Naive thymus-derived CD4-positive, alpha-beta T cell (primary cell): ENCODE measurements at places on chromosomes 7 and 10. TPM values are rescaled to one million over a fixed set of nuclear protein-coding genes. Genes with fewer than 3 reads are reported as not detected.

The ZPBP gene
- not detected for total RNA-seq

DNA sequence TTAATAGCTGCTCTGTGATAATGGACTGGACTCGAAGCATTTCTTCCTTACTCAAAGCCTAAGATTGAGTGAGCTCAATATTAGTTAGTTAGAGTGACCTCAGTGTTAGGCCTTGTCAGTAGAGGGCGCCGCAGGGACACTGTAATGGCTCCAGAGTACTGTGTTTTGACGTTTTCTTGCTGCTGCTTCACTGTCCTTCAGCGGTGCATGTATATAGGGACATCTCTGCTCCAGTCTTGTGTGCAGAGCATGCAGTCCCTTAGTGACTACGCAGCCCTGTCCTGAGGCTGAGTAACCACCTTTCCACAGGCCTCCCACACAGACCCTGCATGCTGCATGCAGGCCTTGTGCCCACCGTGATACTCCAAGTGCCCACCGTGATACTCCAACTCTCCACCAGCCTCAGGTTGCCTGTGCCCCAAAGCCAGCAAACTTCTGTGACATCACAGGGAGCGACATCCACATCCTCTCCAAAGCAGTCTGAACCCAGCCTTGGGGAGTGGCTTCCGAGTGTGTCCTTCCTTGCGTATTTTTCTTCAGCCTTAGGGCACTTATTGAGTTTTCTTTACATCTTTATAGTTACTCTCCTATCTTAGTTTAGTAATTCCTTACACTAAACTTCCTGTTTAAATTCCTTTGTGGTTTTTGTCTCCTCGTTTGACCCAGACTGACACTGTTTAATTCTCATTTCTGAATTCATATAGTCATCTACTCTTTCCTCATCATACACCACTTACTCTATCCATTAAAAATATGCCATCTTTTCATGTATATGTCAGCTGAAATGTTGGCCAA lies 118.2 kb downstream of the JAZF1 start:
- no peaks in the 10 kb centered on the region for H3K36me3 ChIP-seq
- no peak overlapping the region for H3K4me3 ChIP-seq
- H3K27ac ChIP-seq = no peak overlapping the region
- DNase-seq = no peak

The KCP gene
- total RNA-seq = not detected

DNA sequence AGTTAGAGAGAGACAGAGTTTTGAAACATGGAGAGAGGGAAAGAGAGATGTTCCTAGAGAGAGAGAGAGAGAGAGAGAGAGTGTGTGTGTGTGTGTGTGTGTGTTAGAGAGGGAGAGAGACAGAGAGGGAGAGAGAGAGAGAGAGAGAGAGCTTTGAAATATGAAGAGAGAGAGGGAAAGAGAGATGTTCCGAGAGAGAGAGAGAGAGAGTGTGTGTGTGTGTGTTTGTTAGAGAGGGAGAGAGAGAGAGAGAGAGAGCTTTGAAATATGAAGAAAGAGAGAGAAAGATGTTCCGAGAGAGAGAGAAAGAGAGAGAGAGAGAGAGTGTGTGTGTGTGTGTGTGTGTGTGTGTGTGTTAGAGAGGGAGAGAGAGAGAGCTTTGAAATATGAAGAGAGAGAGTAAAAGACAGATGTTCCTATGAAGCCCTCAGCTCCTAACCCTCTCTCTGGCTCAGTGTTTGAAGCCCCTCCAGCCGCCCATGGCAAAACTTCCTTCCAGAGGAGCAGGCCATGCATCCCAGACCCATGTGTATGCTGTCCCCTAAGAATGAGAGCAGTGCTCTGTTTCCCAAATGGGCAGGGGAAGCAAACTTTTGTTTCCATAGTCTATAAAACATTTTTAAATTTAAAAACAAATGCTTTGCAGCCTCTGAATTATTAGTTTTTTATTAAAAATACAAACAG lies 130.9 kb downstream of the KCNMA1 start:
- no peaks in the 10 kb centered on the region for H3K36me3 ChIP-seq
- H3K27ac ChIP-seq = no peak overlapping the region
- no peaks in the 10 kb centered on the region for H3K27me3 ChIP-seq
- H3K4me1 ChIP-seq = no peaks in the 10 kb centered on the region

The LRRC17 gene
- total RNA-seq = 1.1 TPM

DNA sequence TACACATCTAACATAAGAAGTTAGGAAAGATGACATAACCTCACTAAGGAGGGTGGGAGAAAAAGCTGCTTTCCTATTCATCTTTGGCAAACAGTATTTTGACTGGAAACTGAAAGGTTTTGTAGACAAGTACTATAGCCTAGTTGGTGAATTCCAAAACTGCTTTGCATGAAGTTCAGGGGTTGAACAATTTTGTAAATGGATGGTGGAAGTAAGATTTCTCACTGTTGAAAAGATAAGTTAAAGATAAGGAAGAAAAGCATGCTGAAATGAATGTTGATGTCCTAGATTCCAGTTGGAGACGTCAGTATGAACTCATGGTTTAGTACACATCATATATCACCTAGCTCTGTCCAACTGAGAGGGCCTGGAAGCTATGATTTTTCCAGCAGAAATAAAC lies 159.1 kb upstream of the FEZF1 start:
- H3K27me3 ChIP-seq = no peaks in the 10 kb centered on the region
- no peak overlapping the region for H3K27ac ChIP-seq
- no peaks in the 10 kb centered on the region for H3K4me1 ChIP-seq

The PVRIG gene
- total RNA-seq = 88.7 TPM

- H3K4me3 ChIP-seq = no peak overlapping the region
- no peak overlapping the region for H3K27ac ChIP-seq
- no peaks in the 10 kb centered on the region for H3K27me3 ChIP-seq
- no peak for DNase-seq
- no peaks in the 10 kb centered on the region for H3K4me1 ChIP-seq
Measured at GRCh38 chr10:111206521-111206920, 129.7 kb downstream of the ADRA2A start.

DNA sequence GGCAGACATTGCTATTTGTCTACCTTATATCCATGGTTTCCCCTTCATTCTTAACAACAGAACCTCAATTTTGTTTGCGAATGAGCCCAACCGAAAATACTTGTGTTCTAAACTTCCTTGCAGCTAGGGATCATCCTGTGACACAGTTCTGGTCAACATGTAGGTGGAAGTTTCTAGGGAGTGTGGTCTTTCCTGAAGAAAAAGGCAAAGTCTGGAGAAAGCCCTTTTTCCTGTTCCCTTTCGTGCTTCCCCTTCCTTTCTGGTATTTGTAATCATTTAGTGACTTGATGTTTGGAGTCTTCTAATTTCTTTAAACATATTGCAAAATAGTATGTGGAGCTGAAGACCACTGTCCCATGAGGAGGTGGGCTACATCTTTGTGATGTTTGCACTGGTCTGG lies 2.9 kb upstream of the IFRD1 start:
- no peak for DNase-seq
- H3K4me3 ChIP-seq = no peak overlapping the region
- H3K4me1 ChIP-seq = peaks cover 12% of the 10 kb centered on the region
- no peak overlapping the region for H3K27ac ChIP-seq
- no peaks in the 10 kb centered on the region for H3K27me3 ChIP-seq

The LRRN3 gene
- 278 TPM for total RNA-seq

GRCh38 chr7:156401617-156402016 lies 239.0 kb upstream of the RNF32 start:
- H3K27me3 ChIP-seq = no peaks in the 10 kb centered on the region
- no peak overlapping the region for H3K27ac ChIP-seq
- no peaks in the 10 kb centered on the region for H3K4me1 ChIP-seq
- H3K4me3 ChIP-seq = no peak overlapping the region
- no peak for DNase-seq

DNA sequence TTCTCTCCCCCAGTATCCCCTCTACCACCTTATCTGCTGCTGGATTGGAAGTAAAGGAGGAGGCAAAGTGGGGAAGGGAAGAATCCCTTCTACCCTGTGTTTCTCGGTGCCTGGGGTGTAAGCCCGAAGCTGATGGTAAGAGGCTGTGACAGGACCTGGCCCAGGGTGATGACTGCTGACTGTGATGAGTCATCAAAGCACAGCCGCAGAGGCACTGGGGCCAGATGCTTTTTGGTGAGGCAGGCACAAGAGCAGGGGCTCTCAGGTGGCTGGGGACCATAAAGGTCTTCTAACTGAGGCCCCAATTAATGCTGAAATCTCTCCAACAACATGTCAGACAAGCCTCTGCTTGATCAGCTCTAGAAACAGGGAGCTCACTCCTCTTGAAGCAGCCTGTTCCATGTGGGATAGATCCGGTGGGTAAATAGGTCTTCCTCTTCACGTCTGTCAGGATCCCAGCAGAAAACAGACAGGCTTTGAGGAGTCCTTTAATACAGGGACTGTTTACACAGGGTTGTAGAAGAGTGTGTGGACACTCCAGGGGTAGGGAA lies 86.1 kb upstream of the PCBD1 start:
- no peak overlapping the region for H3K4me3 ChIP-seq
- H3K27me3 ChIP-seq = no peaks in the 10 kb centered on the region
- no peaks in the 10 kb centered on the region for H3K36me3 ChIP-seq
- H3K27ac ChIP-seq = no peak overlapping the region
- DNase-seq = no peak
- H3K4me1 ChIP-seq = no peaks in the 10 kb centered on the region

The MNX1 gene
- not detected in 2 replicates for total RNA-seq

DNA sequence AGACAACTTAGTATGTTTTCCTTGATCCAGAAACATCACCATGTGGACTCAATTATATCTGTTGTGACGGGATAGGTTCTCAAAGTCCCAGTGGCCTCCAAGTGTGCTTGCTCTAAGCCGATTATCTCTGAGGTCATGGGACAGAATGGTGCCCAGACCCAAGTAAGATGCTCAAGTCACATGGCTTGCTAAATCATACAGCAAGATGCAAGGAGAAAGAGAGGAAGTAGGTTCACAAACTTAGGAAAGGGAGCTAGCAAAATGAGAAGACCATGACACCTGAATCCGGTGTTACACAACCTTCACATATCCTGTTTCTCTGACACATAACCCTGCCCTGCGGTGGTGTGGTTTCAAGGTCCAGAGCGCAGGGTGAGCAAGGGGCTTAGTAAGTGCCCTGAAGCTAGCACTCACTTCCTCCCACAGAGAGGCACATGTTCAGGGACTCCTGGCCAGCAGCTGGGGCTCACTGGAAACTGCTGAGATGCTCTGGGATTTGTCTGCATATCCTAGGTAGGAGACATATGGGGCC lies 590.9 kb upstream of the ANKRD30A start:
- no peaks in the 10 kb centered on the region for H3K4me1 ChIP-seq
- H3K27me3 ChIP-seq = no peaks in the 10 kb centered on the region
- no peak overlapping the region for H3K4me3 ChIP-seq
- DNase-seq = no peak

DNA sequence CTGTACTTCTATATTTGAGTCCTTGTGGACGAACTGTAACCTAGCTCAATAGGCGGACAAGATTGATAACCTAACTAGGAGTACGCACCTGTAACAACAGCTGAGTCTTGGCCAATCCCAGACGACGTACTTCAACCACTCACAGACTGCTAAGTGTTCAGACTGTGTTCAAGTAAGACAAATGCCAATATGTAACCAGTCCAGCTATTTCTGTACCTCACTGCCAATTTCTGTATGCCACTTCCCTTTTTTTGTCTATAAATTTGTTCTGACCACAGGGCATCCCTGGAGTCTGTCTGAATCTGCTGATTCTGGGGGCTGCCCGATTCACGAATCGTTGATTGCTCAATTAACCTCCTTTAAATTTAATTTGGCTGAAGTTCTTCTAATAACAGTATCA lies 32.2 kb downstream of the HACD1 start:
- H3K36me3 ChIP-seq = no peaks in the 10 kb centered on the region
- DNase-seq = no peak
- no peaks in the 10 kb centered on the region for H3K27me3 ChIP-seq
- no peak overlapping the region for H3K4me3 ChIP-seq

DNA sequence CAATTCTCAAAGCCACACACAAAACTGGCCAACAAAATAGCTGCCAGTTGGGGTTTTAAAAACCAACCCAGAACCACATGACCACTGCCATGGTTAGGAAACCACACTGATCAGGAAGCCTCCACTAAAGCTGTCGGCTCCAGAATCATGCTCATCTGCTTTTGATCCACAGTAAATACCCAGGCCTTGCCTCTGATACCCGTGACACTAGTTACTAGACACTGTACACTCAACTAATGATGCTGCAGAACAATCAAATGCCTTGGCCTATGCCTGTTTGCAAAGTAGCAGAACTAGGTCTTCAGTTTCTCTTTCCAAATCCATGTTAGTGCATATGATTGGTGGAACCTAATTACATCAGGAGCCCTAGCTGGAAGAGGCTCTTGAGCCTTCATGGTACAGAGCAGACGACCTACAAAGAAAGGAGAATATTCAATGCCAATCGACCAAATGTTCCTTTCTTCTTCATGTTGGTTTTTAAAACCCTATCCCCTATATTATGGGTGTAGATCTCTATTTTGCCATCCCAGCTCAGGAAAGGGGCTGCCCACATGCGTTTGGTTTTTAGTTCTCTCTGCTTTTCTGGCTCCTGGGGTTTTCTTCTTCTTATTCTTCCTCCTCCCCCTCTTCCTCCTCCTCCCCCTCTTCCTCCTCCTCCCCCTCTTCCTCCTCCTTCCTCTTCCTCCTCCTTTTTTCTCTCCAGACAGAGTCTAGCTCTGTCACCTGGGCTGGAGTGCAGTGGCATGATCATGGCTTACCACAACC lies 76.6 kb downstream of the CNNM2 start:
- H3K4me3 ChIP-seq = no peak overlapping the region
- H3K36me3 ChIP-seq = no peaks in the 10 kb centered on the region
- H3K4me1 ChIP-seq = peaks cover 6% of the 10 kb centered on the region
- DNase-seq = no peak
- no peaks in the 10 kb centered on the region for H3K27me3 ChIP-seq

The THSD7A gene
- total RNA-seq = 1.2 TPM

The RELN gene
- total RNA-seq = not detected

The PRPS1L1 gene
- total RNA-seq = not detected

The SMKR1 gene
- 1.4 and 3.6 TPM in 2 replicates for total RNA-seq

The ACTL6B gene
- not detected for total RNA-seq

The CDH23 gene
- total RNA-seq = 7.9 TPM

DNA sequence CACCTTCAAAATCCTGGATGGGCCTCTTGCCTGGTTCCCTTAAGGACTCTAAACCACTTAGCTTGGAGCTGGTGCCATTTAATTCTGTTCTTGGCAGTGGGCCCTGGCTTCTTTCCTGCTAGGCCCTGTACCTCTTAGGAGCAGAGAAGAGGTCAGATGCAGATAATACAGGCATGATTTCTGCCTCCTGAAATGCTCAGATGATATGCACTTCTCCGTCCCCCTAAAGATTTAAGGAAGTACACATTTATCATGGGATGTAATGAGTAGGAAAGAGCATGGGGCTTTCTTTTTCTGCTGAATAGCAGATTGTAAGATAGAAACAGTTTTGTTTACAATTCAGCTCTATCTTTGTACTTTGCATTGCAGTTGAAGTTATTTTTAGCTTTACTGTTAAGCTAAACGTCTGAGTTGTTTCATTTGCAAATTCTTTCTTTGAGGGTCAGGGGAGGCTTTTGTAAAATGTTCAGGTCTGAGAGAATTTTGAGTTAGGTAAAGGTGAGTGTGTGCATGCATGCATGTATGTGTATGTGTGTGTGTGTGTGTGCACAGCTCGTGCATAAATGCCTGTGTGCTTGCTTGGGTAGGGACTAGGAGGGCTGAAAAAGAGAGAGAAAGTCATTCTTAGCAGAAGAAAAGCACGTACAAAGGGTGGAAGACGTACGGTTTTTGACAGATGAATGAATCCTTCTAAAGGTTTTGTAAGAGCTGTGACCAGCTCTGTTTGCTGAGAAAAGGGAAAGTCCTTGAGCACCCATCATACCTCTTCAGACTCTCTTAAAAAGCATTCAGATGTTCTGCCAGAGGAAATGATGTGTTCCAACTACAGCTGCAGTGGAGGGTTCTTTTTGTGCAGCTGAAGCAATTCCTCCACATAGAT lies 364.2 kb downstream of the AUTS2 start:
- H3K27ac ChIP-seq = no peak overlapping the region
- peak; percentile 23 for DNase-seq
- no peaks in the 10 kb centered on the region for H3K36me3 ChIP-seq
- no peaks in the 10 kb centered on the region for H3K27me3 ChIP-seq

The CHAT gene
- total RNA-seq = not detected
